ENCODE measurements at places on chromosomes 3 and 15.

DNA sequence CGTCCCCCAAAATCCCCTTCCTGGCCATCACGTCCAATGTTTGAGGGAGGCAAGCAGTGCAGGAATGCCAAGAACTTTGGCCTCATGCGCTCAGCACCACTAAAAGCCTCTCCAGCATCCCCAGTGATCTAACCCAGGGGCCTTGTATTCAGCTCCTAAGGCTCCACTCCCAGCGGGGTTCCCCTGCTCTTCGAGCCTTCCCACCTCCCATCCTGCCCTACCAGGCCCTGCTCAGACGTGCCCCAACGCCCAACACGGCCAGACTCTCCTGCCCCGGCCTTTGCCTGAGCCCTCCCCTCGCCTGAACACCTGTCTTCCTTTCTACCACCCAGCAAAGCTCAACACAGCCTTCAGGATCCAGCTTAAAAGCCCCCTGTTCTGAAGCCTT, 30.5 kb downstream of the PLXND1 start:
- no peak for DNase-seq

DNA sequence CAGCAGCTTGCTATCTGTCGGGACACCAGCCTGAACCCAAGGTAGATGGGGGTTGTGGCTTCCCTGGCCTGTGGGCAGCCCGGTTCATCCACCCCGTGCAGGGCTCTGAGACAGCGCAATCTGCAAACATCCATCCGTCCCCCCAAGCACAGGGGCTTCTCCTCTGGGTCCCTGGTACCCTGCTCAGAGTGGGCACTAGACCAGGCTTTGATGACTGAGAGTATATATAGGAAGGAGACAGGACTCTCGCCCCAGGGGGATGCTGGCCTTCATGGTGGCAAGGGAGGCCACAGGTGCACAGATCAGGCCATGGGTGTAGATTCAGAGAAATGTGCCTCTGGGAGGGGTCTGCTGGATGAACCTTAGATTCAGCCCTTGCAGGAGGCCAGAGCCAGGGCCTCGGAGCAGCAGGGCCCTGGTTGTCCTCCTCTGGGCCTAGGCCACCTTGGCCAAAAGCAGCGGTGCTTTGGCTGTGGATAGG, 40.3 kb downstream of the CFAP100 start:
- no peak for DNase-seq

DNA sequence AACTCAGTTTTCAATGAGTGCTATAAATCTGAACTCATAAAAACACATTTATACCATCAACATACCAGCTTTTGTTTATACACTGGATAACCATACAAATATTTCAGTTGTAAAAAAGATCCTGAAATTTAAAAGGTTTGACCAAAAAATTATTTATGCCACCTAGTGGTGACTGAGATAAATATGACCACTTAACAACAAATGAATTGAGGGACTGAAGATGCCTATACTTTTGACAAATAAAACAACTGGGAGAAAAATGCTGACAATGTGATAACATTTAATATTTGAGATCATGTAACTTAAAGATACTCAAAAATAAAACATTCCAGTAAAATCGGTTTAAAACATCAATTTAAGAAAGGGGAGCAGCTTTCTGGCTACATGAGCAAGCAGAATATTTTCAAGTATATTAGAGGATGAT, 30.4 kb downstream of the ATG3 start:
- no peak for DNase-seq

- no peak for DNase-seq
Measured at GRCh38 chr3:152719264-152719663, 115.7 kb upstream of the P2RY1 start.

- DNase-seq, result no peak
Measured at GRCh38 chr3:177665122-177665808, 468.0 kb upstream of the TBL1XR1 start.

- no peak for DNase-seq
Measured at GRCh38 chr3:18113417-18113816, 311.7 kb downstream of the SATB1 start.

GRCh38 chr3:140832883-140833282, 108.8 kb upstream of the SLC25A36 start:
- no peak for DNase-seq

GRCh38 chr3:104868291-104868690, 498.4 kb upstream of the ALCAM start:
- DNase-seq, result no peak

DNA sequence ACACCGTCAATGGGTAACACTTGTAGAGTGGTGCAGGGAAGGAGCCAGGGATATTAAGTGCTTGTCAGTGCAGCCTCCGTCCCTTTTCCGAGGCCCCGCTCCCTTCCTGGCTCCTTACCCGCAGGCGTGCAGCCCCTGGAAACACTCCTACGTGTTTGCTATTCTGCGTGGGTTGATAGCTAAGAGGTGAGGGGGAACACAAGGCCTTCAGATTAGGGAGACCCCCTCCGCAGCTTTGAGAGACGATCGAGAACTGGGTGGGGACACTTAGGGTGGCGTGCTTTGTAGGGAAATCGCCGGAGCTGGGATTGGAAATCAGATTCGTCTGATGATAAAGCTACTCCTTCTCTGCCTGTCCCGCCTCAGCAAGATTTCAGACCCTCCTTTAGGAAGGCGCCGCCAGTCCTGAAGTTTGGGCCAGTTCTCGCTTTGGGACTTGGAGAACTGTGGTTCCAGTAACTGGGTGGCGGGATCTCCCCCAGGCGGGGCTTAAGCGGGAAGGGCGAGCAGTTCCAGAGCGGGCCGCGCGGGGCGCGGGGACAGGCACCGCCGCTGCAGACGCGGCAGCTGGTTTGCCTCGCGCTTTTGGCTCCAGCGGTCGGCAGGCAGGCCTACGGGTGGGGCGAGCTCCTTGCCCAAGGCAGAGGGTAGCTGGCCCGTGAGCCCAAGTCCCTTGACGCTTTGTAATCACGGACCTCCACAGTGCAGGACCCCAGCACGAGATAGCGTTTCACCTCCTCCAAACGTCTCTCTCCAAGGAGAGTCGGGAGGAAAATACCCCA, 8.0 kb upstream of the FAM107A start:
- peak; percentile 80 for DNase-seq

DNA sequence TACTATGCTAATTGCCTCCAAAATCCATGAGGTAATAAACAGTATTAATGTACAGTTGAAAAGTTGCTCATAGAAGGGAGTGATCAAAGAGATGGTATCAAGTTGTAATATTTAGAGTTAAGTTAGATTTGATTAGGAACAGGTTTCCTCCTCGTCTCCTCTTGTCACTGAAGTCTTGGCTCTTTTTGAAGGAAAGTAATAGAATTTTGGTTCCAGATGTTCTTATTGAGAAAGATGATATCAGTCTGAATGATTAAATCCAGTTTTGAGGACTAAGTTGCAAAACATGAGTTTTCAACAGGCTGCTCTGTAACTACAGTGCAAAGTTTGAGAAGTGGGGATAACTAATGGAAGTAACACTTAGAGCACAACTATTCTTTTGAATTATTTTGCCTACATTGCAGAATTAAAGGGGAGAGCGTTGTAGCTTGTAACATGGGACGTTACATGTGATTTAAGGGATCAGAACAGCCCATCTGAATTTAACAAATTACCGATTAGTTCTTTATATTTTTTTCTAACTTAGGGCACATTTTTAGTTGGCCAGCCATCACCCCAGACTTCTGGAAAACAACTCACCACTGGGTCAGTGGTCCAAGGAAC, 48.3 kb downstream of the MAP6D1 start:
- no peak for DNase-seq

DNA sequence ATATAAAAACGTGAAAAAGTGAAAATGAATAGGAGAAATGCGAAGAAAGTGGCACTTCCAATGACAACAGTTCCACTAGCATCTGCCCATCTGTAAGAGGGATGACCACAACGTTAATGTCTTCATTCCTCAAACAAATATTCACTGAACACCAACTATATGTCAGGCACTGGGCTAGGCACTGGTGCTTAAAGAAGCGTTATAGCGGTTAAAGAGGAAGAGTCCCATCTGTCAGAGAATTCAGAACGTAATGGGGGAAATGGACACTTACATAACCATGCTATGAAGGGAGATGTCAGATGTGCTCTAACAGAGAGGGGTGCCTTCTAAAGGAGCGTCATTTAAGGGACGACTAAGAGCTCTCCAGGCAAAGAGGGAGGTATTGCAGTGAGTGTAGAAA, 8.2 kb downstream of the RUBCN start:
- no peak for DNase-seq

- DNase-seq, result peak; percentile 6
Measured at GRCh38 chr3:61562042-61562720, 810 bp downstream of the PTPRG start.

DNA sequence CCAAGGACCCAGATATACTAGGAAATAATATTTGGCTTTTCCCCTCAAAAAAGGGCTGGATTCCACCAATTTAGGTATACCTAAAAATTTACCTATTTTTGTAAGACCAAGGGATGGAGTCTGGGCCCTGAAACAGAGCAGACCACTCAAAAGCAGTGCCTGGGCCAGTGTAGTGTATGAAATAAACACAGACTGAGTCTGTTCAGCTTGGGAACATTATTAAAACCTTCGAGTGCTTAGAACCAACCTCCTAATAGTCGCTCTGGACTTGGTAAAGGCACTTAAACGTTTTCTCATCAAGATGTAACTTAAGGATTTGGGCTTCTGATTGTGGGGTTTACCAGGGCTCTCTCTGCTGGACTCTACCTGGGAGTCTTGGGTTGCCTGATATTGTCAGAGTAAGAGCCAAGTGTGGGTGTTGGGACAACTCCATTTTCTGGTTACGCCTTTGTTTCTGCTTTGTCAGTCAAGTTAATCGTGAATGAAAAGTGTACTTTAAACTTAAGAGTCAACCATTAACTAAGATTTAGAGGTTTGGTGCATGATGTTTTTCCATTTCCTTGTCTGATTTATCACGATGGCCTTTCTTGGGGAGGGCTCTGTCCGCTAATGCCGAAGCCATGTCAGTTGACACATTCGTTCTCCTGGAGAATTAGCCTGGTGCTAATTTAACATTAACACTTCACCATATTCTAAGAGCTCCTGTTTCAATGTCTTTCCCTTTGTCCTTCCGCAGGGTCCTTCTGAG, 221.0 kb upstream of the TPM1 start:
- no peak for DNase-seq

DNA sequence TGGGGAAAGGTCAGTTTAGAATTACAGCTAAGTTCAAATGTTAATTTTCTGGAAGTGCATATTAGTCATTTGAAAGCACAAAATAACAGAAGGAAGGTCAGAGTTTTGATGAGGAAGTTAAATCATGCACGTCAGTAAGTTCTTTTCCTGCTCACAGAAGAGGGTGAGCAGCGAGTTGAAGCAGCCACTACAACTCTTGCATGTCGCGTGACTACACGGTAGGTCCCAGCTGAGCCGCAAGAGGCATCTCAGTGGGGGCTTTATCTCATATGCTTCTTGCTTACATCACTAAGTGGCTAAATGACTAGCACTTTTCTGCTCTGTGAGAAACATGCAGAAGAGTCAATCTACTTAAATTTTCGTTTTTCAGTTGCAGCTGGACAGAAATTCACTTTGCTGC, 21.3 kb upstream of the SEC62 start:
- no peak for DNase-seq

- no peak for DNase-seq
Measured at GRCh38 chr3:177802151-177802900, 605.0 kb upstream of the TBL1XR1 start.

DNA sequence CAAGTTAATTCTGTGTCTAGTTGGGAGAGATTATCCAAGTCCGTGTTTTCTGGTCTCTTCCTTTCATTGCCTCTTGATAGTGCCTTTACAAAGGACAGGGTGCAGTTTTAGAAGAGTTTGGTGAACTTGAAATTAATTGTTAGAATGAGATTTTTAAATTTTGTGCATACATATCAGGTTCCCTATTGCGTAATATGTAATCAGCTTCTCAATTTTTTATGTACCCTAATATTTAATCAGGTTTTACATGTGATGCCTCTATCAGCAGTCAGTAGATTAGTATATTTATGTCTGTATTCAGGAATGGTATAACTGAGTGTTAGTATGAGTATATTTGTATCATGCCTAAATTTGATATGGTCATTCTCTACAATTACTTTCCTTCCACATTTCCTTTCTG, 4.9 kb downstream of the SEC62 start:
- DNase-seq, result no peak

DNA sequence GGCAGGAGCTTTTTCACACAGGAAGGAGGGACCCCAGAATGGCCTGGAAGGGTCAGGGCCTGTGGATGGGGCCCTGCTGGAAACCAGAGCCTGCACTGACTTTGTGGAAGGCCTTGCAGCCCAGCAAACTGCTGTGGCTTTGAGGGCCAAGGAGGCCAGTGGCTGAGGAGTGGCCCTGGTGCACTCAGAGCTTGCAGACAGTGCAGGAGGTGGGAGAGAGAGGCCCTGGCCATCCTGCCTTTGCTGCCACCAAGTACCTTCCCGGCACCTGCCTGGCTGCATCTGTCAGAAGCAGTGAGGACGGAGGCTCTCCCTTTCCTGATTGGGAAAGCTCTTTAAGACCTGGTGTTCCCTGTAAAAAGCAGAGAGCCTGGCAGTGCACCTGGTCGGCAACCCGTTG, 6.4 kb downstream of the PSTPIP1 start:
- no peak for DNase-seq

GRCh38 chr3:82640254-82640653, 878.8 kb upstream of the GBE1 start:
- no peak for DNase-seq

DNA sequence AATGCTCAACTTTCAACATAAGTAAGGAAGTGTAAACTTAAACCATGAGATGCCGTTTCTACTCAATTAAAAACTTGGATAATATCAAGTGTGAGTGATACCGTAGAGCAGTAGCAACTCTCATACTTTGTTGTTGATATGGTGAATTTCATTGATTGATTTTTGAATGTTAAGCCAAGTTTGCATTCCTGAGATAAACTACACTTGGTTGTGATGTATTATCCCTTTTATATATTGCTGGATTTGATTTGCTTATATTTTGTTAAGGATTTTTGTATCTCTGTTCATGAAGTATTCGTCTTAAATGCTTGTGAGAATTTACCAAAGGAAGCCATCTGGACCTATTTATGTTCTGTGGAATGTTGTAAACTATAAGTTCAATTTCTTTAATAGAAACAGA, 21.7 kb downstream of the SLMAP start:
- no peak for DNase-seq

- DNase-seq, result no peak
Measured at GRCh38 chr3:31671451-31671850, 138.7 kb downstream of the STT3B start.

DNA sequence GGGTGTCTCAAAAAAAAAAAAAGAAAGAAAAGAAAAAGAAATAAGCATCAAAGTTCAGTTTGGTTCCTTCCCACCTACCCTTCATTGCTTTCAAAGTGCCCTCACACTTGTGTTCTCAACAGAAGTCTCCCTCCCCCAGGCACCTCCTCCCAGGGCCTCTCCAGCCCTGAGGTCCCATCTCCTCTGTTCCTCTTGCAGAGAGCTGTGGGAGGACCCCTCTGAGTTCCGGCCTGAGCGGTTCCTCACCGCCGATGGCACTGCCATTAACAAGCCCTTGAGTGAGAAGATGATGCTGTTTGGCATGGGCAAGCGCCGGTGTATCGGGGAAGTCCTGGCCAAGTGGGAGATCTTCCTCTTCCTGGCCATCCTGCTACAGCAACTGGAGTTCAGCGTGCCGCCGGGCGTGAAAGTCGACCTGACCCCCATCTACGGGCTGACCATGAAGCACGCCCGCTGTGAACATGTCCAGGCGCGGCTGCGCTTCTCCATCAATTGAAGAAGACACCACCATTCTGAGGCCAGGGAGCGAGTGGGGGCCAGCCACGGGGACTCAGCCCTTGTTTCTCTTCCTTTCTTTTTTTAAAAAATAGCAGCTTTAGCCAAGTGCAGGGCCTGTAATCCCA, 6.1 kb downstream of the CYP1A2 start:
- DNase-seq, result no peak

All from GM12891 (cell line).